ENCODE measurements at places on chromosomes 3 and 15. TPM values are rescaled to one million over a fixed set of nuclear protein-coding genes. Genes with fewer than 3 reads are reported as not detected.
A peak's percentile ranks its signal among the peaks of the same experiment; 100 is the strongest.

GRCh38 chr3:113084777-113085176 lies 94.0 kb downstream of the GTPBP8 start:
- no peak for DNase-seq

DNA sequence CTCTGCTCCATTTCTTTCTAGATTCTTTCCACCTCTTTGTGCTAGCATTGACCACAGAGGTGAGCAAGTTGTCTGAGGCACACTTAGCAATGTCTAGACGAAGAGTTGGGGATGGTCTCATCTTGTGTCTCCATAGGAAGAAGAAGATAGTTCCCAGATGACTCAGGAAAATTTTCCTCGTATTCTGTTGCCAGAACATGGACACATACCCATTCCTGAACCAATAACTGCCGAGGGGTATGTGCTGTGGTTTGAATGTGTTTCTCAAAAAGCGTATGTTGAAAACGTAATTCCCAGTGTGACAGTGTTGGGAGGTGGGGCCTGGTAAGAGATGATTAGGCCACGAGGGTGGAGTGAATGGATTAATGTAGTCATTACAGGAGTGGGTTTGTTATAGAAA lies 107.5 kb upstream of the GALNT15 start:
- no peak for DNase-seq

DNA sequence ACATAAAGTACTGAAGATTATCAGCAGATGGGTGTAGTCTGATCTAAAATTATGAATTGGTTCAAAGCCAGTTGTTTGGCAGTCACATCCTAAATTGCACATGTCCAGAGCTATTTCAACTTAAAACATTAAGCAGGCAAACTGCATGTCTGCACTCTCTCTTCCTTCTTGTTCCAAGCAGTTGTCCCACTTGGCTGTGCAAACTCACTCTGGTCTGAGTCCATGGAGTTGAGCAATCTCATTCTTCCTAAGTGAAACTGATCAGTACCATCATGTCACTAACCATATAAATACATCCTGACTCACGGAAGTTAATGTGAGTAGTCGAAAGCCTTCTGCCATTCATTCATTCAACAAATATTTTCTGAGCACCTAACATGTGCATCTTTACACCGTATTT lies 353.0 kb downstream of the ROBO1 start:
- peak; percentile 60 for DNase-seq

The LMAN1L gene
- 84.7 TPM for polyA plus RNA-seq

GRCh38 chr15:94079459-94079858 lies 151.9 kb upstream of the MCTP2 start:
- DNase-seq = no peak

GRCh38 chr15:96320107-96320506 lies 10.4 kb upstream of the NR2F2 start:
- DNase-seq = no peak
